Stimulated activated CD8-positive, alpha-beta memory T cell treated with anti-CD3 and anti-CD28 coated beads, Interleukin-7, amount 100 ng/mL, for 1 hour (primary cell): ENCODE measurements at places on chromosomes 12 and 14.

DNA sequence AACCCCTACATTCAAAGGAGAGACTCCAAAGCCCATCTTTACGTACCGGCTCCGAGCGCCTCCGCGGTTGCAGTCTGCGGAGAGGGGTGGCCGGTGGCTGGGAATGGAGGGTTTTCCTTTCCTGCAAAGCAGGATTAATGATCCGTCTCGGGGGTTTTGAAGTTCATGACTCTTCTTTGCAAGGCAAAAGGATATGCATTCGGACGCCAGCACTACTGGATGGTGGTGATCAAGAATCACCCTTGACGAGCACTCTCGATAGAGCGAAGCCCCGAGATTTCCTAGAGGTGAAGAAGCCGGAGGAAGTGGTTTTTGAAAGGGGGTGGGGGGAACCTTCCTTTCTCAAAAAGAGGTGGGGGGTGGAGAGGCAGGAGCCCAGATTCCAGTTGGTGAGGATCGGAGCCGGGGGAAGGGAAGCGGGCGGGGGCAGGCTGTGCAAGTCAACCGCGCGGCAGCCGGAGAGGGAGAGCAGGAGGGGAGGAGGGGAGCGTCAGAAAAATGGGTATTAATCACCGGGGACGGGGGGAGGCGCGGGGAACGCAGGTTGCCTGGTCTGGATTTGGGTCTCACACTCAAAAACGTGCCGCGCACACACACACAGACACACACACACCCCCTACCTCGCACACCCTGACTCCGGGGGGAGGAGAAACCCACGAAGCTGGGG is at the start of gene GRIN2B:
Gene GRIN2B (minus strand): TSS at position 307 of the 667 bp plus-strand sequence. CDS start 115,394 bp downstream, outside the sequence.
- no peak for DNase-seq

DNA sequence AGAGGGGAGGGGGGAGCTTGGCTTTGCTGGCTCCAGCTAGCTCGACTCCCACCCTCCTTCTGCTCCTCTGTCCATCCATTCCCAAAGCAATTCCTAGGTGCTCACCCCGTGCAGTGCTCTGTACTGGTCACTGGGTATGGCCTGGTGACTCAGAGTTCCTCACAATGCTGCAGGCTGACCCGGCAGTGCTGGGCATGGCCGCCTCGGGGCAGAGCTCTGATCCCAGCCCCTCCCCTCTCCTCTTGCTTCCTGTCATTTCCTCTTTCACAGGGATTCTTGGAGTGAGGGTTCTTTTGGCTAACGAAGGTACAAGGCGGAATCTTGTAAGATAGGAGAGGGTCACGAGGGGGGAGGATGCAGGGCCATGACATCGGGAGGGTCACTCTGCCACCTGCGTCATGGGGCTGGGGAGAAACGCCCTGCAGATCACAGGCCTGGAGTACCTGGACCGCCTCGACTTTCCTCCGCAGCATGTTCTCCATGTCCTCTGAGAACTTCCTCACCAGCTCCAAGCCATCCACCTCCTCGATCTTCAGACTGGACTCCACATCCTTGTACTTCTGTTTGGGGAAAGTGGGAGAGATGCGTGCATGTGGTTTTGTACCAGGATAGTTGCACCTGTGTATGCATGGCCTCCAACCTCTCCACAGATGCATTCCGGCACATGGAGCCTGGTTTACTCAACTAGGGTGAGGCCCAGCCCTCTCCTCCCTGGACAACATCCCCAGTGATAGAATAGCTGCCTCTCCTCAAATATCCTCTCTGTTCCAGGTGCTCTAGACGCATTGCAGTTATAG is 5.7 kb downstream of the CACNA2D4 start:
- DNase-seq, result no peak

DNA sequence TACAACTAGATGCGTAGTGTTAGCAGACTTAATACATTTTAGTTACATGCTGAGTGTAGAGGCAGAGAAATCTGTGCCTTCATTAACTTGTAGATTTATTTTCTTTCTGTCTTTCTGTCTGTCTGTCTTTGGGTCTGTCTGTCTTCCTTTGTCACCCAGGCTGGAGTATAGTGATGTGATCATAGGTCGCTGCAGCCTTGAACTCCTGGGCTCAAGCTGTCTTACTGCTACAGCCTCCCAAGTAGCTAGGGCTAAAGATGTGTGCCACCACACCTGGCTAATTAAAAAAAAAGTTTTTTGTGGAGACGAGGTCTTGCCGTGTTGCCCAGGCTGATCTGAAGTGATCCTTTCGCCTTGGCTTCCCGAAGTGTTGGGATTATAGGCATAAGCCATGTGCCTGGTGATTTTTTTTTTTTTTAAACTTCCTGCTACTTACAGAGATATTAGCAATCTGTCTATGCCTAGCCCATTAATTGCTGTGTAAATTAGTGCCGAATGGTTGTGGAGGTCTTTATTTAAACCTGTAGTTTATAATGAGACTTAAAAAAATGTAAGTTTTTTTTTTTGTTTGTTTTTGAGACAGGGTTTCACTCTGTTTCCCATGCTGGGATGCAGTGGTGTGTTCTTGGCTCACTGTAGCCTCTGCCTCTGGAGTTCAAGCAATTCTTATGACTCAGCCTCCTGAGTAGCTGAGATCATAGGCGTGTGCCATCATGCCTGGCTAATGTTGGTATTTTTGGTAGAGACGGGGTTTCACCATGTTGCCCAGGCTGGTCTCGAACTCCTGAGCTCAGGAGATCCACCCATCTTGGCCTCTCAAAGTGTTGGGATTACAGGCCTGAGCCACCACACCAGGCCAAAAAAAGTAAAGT is 22.8 kb downstream of the ERC1 start:
- no peak for DNase-seq

- DNase-seq, result no peak
Observed at GRCh38 chr14:90583427-90583826, 186.6 kb downstream of the CALM1 start.

- no peak for DNase-seq
Observed at GRCh38 chr14:102827716-102828115, 50.5 kb downstream of the TRAF3 start.

DNA sequence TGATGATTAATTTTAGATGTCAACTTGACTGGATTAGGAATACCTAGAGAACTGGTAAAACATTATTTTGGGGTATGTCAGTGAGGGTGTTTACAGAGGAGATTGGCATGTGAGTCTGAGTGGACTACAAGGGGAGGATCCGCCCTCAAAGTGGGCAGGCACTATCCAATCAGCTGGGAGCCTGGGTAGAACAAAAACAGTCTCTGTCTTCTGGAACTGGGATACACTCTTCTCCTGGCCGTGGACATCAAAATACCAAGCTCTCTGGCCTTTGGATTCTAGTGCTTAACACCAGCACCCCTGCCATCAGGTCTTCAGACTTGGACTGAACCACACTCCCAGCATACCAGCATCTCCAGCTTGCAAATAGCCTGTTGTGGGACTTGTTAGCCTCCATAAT is 4.4 kb upstream of the SCAF11 start:
- no peak for DNase-seq

DNA sequence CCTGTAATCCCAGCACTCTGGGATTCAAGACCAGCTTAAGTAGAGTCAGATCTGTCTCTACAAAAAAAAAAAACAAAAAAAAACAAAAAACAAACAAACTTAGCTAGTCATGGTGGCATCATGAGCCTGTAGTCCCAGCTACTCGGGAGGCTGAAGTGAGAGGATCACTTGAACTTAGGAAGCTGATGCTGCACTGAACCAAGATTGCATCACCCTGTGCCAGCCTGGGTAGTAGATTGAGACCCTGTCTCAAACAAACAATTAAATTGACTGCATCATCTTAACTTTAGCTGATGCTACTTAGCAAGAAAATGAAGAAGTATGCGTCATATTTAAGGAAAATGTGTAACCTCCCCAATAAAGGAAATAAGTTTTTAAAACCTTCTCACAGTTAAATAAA is 136.6 kb upstream of the ATXN7L3B start:
- no peak for DNase-seq

- no peak for DNase-seq
Observed at GRCh38 chr12:27001663-27002062, 12.5 kb downstream of the TM7SF3 start.

- DNase-seq, result no peak
Observed at GRCh38 chr12:126069549-126070165, 1004.4 kb downstream of the AACS start.

GRCh38 chr12:79537675-79538074 is 153.1 kb downstream of the PAWR start:
- no peak for DNase-seq

- DNase-seq, result no peak
Observed at GRCh38 chr12:107660235-107660634, 25.4 kb upstream of the PWP1 start.

DNA sequence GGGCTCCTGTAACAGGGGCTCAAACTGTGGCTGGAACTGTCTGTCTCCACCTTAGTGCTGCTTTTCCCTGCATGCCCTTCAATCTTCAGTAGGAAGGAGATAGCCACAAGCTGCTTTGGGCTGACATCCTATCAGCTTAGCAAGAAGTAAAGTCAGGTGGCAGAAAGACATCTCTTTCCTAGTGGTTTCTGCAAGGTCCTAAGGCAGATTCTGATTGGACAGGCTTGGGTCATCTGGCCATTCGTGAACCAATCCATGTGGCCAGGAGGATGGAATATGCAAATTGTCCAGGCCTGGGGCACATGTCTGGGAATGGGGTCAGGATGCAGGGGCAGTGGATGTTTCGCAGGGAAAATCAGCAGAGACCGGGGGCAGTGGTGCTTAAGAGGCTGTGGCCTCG is 5.2 kb downstream of the RITA1 start:
- DNase-seq, result no peak

- DNase-seq, result no peak
Observed at GRCh38 chr12:26566675-26567074, 266.3 kb downstream of the ITPR2 start.

DNA sequence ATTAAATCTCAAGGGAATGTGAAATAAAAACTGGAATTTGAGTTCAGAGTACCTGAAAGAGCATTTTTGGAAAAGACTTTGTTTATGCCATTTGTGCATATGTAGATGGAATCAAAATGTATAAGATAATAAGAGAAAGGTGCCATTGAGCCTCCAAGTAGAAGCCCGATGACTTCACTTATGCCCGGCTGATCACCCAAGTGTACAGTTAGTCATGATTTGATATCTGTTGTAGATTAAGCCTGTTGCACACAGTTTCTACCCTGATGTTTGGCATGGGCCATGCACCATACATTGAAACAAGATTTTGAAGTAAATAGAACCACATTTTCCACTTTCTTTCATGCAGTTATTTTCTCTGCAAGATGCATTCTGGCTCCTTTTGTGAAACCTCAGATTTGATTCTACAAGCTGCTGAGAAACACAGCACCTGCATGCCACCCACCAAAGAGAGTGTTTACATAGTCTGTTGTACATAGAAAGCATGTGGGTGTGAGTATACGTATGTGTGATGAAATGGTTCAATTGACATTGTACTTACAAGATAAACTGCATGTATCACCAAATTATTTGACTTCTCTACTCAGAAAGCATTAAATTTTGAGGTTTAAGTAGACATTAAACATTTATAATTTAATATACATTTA is 772.5 kb downstream of the DIO2 start:
- DNase-seq, result no peak

GRCh38 chr12:57694459-57695019 is 607 bp downstream of the OS9 start:
- DNase-seq, result no peak

GRCh38 chr14:52026901-52027300 is 37.6 kb downstream of the RTRAF start:
- DNase-seq, result no peak

DNA sequence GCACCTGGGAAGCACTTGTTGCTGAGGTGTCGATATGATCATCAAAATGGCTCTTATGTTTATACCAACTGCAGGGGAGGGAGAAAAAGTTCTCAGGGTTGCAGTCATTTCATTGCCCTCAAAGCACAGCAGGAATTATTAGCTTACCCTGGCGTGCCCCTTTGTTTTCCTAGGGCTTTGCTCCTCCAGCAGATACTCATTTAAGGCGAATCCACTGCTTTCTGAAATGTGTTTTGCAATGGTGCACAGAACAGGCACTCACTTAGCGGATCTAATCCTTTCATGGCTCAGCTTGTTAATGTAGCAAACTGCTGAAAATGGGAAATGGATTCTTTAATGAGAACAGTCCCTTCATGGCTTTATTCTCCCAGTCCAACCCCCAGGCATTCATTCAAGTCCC is 76.7 kb downstream of the NKX2-1 start:
- DNase-seq, result no peak

DNA sequence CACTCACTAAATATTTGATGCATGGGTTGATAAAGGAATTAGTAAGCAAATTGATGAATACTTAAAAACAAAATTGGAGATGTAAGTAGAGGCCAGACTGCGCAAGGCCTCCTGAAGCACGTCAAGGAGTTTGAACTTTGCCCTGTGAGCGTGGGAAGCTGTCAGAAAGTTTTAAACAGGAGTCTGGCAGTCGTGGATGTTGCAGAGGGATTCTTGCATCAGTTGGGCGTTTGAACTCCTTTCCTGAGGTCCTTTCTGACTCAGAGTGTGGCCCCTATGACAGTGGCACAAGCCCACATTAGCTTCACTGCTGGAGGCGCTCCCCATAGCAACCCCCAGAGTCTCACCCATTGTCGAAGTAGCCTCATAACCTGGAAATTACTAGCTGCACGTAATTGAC is 17.9 kb upstream of the IL22 start:
- DNase-seq, result no peak

DNA sequence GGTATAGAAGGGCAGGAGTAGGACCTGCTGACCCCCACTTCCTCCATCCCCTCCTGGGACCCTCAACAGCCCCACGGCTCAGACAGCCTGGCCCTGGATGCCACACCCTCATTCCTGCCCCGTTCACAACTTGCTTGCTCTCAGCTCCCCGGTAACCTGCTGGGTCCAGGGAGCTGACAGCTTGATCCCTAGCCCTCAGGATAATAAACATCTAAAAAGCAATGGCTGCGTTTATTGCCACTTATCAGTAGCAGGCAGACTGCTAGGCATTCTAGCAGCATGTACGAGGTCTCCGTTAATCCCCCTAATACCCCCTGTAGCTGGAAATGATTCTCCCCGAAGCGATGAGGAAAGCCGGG is 24.3 kb upstream of the RPLP0 start:
- DNase-seq, result no peak

DNA sequence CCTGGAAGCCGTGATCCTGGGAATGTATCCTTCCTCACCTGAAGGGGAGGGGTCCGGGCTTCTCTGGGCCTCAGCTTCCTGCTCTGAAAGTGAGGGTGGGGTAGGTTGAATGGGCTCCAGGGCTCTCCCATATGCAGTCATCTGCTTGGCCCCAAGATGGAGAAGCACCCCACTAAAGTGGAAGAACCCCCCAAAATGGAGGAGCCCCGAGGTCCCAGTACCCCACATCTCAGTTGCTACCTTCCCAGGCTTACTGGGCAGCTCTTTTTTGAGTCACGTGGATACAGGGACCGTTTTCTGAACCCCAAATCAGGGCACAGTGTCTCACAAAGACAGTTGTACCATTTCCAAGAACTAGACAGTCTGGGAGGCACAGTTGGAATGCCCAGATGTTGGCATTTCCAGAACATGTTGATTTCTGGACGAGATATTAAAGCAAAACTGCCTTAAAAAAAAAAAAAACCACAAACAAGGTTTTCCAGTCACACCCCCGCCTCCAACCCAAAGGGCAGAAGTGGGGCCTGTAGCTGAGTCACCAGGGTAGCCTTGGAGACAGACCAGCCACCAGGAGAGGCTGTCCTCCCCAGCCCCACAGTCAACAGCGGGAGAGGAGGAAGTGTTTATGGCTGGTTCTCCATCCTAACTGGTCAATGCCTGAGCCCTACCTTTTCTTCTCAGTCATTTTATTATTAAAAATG is 12.1 kb downstream of the VASH1 start:
- DNase-seq, result no peak

- DNase-seq, result no peak
Observed at GRCh38 chr12:25249931-25250738, 594 bp downstream of the KRAS start.

- DNase-seq, result no peak
Observed at GRCh38 chr12:27616356-27617142, 79.7 kb upstream of the REP15 start.

- no peak for DNase-seq
Observed at GRCh38 chr12:43079476-43079875, 472.5 kb downstream of the ADAMTS20 start.
